ENCODE measurements at places on chromosomes 2 and 18.
A peak's percentile ranks its signal among the peaks of the same experiment; 100 is the strongest.

- peak; percentile 55 for DNase-seq
Measured at GRCh38 chr2:127373362-127374083, 14.3 kb downstream of the MAP3K2 start.

DNA sequence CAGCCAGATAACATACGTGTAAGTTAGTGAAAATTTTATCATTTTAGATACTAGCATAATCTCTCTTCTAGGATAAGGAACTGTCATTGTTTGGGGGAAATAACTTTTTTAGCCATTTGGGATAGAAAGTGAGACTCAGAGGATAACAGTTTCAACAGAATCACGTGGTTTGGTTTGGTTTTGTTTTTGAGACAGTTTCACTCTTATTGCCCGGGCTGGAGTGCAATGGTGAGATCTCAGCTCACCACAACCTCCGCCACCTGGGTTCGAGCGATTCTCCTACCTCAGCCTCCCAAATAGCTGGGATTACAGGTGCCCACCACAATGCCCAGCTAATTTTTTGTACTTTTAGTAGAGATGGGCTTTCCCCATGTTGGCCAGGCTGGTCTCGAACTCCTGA is 323.2 kb upstream of the MEIS1 start:
- no peak for DNase-seq

GRCh38 chr2:25068217-25068616 is 26.3 kb downstream of the EFR3B start:
- DNase-seq: peak; percentile 55

GRCh38 chr2:2837746-2838547 is 506.9 kb upstream of the MYT1L start:
- no peak for DNase-seq

DNA sequence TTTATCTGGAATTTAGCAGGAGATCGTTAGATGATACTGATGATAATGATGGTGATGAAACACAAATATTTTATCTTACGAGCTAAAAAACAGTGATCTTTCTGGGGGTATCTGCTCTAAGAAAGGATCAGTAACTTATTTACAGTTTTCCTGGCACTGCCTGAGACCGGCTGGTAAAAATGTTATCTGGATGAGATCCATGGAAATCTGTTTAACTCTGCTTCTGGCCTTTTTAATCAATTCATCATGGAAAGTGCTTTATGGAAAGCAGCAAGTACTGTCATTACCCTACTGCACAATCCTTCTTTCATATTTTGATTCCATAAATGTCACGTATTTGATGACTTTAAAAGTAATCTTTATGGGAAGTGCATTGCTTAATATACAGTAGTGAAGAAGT is 612.7 kb upstream of the GCFC2 start:
- peak; percentile 69 for DNase-seq

- no peak for DNase-seq
Measured at GRCh38 chr2:47019961-47020681, 104.5 kb upstream of the MCFD2 start.

GRCh38 chr18:10604182-10604581 is 78.4 kb downstream of the NAPG start:
- no peak for DNase-seq

- DNase-seq: no peak
Measured at GRCh38 chr2:25303633-25304236, 38.0 kb downstream of the DNMT3A start.

DNA sequence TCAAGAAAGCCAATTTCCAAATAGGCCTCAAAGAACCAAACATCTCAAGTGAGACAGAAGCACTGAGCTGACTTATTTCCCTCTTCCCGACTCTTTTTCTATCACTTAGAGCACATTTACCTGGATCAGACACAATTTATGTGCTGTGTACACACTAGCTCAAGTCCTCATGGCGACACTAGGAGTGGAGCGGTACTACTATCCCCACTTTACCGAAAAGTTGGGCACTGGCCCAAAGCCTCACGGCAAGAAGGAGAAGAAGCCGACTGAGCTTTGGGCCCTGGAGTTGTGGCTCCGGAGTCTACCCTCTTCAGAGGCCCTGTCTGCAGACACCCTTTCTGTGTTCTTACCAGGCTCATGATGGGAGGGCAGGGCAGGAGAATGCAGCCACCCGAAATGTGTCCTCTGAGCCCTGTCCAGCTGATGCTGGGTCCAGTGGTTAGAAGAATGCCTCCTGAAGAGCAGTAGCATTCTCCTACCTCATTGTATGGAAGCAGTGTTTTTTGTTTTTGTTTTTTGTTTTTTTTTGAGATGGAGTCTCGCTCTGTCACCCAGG is 91.7 kb upstream of the CNGA3 start:
- DNase-seq: no peak

DNA sequence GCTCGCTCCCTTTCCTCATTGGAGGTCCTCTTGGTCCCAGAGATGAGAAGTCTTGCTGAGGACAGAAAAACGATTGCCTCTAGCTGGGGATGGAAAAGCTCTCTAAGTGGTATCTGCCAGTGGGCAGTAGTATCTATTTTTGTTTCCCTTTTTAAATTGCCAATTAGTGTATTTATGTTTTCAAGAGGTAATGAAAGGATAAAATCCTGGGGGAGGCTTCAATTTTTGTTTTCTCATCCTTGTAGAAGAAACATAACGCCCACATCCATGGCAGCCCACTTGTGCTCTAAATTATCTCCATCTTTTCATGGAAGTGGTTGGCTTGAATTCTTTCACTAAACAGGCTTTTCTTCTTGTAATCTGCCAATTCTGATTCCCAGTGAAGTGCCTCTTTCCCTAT is 14.3 kb downstream of the ANKRD29 start:
- no peak for DNase-seq

- peak; percentile 4 for DNase-seq
Measured at GRCh38 chr2:189253836-189254235, 74.3 kb upstream of the COL5A2 start.

DNA sequence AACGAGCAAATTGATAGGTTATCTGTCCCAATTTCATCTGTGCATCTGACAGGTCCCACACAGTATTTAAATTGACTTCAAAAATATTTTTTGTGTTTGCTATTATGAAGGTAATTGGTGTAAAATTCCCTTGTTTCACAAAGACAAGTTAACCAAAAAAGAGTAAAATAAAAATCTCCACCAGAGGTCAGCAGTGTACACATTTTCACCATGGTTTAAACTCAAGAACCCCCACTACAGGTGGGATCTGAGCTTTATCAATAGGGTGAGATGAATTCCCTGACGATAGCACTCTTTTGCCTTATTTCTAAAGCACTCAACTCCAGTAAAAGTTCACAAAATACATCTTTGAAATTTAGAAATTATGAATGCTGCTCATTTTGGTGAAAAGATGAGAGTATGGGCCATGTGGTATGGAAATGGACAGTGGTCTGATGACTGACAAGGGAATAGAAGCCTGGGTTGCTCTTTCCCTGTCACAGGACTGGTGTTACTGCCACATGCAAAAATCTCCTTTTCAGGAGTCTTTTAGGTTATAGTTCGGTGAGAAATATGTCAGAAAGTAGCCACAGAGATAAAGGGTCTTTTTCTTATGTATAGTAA is 68.0 kb downstream of the SERPINB8 start:
- peak; percentile 45 for DNase-seq

- no peak for DNase-seq
Measured at GRCh38 chr2:226115832-226116200, 683.8 kb downstream of the IRS1 start.

DNA sequence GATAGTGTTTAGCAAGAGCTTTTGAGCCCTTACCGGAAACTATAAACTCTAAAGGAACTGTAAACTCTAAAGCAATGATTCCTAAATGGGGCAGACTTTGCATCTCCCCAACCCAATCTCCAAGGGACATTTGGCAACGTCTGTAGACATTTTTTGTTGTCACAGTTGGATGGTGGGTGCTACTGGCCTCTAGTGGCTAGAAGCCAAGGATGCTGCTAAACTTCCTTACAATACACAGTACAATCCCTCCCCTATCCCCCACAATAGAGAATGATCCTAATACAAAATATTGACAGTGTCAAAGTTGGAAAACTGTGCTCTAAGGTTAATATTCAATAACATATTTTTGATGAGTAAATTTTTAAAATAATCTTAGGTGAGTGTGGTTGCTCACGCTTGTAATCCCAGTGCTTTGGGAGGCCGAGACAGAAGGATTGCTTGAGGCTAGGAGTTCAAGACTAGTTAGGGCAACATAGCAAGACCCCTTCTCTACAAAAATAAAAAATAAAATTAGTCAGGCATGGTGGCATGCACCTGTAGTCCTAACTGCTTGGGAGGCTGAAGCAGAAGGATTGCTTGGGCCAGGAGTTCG is 66.7 kb downstream of the PTPN4 start:
- peak; percentile 28 for DNase-seq

GRCh38 chr2:152588998-152589397 is 128.3 kb downstream of the PRPF40A start:
- peak; percentile 9 for DNase-seq

DNA sequence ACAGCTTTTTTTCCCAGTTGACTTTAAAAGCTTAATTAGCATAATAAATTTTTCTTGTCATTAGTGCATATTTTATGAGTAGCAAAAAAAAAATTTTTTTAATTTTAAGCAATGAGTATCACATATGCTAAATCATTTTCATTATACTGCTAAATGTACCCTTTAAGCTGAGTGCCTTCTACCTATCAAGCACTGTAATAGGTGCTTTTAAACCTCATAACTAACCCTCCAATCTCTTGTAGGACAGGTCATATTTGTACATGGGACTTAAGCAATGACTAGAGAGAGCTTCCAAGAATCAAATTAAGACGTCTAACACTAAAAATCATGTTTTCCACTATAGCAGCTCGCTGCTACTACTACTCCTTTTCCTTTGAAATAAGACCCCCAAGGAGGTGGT is 7.4 kb downstream of the XPO1 start:
- no peak for DNase-seq

- peak; percentile 30 for DNase-seq
Measured at GRCh38 chr18:47748847-47749599, 181.4 kb downstream of the SMAD2 start.

- DNase-seq: no peak
Measured at GRCh38 chr2:160583813-160584537, 90.4 kb upstream of the RBMS1 start.

DNA sequence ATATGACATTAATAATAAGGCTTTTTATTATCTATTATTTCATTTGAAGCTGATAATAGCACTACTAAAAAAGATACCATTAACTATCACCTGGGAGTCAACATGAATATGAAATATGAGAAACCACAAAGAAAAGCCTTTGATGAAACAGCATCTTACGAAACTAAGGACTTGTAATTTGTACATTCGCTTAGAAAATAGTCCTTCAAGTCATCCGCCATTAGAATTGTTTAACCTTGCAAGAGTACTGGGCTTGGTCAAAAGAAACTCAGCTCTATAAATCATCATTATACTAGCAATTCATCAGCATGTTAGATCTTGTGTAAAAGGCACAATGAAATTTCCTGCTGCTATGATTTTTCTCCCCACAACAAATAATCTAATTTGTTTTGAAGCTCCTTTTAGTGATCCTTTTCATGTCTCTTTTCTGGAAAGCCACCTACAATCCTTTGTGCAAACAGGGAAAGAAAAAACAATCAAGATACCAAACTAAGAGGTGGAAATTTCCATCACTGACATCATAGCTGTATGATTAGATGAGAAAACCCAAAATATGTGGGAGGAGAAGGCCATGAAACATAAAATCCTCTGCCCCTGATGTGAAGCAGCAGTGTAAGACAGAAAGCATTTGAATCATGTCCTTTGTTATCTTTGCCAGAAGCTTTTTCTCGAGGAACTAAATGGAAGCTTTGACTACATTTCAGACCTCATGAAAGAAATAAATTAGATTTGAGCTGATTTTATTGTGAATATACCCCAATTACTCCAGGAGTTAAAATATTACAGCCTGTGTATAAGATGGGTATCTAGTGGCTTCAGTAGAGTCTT is 31.2 kb downstream of the SCN9A start:
- DNase-seq: peak; percentile 93

DNA sequence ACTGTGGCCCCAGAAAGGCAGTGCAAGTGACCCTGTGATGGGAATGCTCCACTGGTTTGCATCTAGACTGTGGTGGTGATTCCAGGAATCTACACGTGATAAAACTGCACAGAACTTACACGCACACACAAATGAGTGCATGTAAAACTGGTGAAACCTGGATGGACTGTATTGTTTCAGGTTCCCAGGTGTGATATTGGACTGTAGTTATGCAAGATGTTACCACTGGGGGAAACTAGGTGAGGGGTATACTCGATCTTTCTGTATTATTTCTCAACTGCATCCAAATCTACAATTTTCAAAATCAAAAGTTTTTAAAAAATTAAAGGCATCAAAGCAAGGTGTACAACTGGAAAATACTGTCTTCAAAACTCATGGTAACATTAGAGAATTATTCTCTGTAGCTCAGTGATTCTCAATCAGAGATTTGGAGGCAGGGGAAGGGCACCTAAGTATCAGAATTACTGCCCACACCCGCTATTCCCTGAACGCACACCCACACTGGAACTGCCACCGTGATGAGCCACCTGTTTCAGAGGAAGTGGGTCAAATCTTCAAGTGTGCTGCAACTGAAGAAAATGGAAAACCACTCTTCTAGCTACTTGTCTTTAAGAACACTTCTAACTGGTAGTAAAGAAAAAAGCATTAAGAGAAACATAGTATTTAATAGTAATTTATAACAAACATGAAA is 26.7 kb downstream of the PTPN2 start:
- no peak for DNase-seq

DNA sequence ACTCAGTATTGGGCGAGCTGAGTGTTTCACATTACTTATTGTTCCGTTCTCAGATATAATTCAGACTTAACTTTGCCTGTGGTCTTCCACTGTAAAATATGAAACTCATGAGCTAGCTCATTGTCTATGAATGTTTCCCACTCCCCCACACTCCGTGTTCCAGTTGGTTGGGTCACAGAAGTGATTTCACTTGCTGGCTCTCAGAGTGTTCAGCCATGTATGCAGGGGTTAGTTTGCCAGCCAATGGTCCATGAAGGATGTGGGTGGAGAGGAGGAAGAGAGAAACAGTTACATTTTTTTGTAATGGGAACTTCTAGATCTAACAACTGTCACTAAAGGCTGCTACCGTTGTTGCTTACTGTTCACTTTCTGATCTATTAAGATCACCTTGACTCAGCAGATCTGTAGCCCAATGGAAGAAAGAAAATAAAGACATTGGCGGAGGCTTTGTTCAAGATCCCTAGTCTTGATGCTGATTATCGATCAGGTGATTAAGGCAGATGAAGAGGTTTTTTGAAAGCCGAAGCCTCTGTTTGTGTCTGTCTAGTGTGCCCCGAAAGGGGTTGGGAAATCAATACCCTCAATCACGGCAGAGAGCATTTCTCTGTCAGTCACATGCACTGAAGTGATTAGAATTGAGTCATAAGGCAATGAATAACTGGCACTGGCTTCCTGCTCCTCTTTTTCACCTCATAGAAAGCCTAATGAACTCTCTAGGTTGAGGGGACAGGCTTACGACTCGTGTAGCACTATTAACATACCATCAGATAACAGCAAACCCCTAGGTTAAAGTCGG is 279.7 kb upstream of the FIGN start:
- DNase-seq: no peak

GRCh38 chr2:80467262-80467811 is 162.8 kb upstream of the LRRTM1 start:
- no peak for DNase-seq

GRCh38 chr2:226979004-226979403 is 143.2 kb downstream of the RHBDD1 start:
- DNase-seq: no peak

GRCh38 chr2:29433920-29434319 is 318.7 kb downstream of the CLIP4 start:
- no peak for DNase-seq
